Retinal pigment epithelial cell (primary cell): ENCODE measurements at places on chromosomes 13 and 19.

DNA sequence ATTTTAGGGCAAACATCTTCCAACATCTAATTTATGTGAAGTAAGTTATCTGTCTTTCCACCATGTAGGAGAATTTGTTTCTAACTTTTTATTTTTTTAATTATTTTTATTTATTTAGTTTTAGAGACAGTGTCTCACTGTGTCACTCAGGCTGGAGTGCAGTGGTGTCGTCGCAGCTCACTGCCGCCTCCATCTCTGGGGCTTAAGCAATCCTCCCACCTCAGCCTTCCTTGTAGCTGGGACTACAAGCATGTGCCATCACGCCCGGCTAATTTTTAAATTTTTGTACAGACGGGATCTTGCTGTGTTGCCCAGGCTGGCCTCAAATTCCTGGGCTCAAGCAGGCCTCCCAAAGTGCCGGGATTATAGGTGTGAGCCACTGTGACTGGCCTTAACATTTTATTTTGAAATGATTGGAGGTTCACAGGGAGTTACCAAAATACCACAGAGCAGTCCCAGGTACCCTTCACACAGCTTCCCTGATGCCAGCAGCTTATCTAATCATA lies 58.8 kb downstream of the CELF5 start:
- no peak for DNase-seq

DNA sequence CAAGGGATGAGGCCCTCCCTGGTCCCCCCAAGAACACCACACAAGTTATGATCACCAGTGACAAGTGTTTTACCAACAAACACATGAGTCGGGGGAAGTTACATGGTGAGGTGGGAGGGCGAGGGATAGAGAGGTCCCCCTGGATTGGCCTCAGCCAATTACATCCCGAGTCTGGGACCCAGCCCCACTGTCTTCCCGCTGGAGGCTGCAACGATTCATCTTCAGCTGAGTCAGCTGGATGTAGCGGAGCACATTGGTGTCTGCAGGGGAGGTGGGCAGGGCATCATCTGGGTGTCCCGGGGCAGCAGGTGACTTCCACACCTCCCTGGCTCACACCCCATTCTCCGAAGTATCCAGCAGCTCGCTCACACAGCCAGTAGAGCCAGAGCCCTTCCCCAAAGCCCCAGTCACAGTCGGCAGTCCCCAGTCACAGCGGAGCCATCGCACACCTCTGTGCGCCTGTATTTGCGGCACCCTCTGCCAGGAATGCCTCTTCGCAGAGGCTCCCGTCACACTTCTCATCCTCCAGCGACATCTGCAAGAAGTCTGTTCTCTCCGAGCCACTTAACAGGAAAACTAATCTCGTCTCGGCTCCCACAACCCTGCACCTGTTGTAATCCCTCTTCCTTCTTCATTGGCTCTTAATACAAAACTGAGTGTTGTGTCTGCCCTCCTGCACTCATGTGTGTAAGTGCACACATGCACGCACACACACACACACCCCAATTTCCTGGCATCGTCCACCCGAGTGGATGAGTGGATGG lies 2.0 kb downstream of the TTC9B start:
- DNase-seq = no peak

GRCh38 chr13:66926200-66926850 lies 303.8 kb downstream of the PCDH9 start:
- peak; percentile 49 for DNase-seq

DNA sequence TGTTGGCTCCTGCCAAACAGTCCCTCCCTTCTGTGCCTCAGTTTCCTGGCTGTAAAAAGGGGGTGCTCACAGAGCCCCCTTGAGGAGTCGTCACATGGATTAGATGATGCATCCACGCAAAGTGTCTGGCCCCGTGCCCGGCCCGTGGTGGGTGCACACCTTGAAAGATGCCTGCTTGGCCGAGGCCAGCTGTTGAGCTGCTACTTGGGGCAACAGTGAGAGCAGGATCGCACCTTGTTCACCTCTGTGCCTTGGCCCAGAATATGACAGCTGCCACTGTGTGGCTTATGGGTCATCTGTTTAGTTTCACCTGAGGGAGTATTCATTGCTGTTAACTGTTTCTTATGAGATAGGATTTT lies 17.7 kb downstream of the CRTC1 start:
- no peak for DNase-seq

DNA sequence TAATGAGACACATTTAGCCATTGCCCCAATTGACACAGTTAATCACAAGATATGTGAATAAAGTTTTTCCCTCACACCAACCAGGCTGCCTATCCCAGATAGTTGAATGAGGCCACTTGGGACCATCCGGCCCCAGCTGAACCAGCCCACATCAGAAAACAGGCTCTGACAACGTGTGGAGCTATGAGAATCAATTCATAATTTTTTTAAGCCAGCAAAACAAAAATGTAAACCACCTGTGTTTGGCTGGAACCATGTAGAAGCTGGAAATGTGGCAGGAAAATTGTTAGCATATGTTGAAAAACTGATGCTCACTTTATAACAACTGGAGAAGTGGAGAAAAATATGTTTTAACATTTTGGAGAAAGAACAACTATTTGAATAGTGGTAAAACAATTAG lies 1161.3 kb downstream of the SLITRK1 start:
- DNase-seq = no peak

DNA sequence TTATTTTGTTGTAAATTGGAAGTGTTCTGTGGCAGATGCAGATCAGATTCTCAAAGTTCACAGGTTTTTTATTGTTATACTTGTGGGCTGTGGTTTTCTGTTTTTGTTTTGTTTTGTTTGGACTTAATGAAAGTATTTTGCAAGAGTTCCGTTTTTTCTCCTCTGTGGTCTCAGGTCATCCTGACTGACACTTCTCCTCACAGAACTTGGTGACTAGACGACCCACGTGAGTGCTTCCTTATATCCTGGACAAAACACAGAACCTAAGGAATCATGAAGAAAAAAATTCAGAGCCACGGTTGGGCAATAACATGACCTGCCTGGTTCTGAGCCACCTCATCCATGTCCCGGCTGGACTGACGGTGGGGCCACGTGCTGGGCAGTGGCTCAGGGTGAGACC lies 2.5 kb upstream of the RFPL4AL1 start:
- no peak for DNase-seq

DNA sequence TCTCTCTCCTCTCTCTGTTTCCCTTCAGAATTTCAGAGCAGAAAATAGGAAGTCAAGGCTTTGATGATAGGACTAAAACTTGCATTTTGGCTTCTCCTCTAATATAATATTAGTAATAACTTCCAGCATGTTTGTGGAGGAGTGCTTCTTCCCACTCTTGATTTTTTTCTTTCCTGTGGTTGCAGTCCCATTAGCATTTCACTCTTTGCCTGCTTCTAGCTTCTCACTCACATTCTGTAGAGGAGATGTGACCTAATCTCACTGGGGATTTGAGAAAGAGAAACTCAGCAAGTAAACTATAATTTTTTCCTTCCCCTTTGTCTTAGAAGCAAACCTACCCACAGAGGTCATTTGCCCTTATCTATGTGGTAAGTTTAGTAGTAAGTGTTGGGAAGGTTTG lies 169.4 kb upstream of the HTR2A start:
- no peak for DNase-seq
